Naive thymus-derived CD4-positive, alpha-beta T cell (primary cell): ENCODE measurements at places on chromosomes 1 and 21.

DNA sequence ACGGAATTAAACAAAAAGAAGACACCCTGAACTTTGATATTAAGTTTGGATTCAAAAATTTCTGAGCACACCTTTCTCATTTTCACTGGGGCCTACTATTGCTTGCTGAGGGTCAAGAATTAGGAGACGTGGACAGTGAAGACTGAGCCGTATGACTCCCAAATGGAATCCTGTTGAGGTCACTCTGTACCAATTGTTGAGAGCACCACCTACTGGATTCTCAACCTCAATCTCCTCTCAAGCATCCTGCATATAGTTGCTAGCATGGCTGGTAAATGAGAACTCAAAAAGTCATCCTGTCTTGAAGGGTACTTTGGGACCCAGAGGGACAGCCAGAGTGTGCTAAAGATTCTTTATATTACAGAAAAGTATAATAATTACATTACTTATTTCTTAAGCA, 20.2 kb upstream of the MTR start:
- no peak for DNase-seq

- DNase-seq, result no peak
Measured at GRCh38 chr21:37829447-37829846, 86.8 kb downstream of the KCNJ6 start.

GRCh38 chr1:65104854-65105534, 43.0 kb upstream of the AK4 start:
- DNase-seq, result no peak

- DNase-seq, result no peak
Measured at GRCh38 chr1:98559291-98559690, 102.2 kb upstream of the SNX7 start.

DNA sequence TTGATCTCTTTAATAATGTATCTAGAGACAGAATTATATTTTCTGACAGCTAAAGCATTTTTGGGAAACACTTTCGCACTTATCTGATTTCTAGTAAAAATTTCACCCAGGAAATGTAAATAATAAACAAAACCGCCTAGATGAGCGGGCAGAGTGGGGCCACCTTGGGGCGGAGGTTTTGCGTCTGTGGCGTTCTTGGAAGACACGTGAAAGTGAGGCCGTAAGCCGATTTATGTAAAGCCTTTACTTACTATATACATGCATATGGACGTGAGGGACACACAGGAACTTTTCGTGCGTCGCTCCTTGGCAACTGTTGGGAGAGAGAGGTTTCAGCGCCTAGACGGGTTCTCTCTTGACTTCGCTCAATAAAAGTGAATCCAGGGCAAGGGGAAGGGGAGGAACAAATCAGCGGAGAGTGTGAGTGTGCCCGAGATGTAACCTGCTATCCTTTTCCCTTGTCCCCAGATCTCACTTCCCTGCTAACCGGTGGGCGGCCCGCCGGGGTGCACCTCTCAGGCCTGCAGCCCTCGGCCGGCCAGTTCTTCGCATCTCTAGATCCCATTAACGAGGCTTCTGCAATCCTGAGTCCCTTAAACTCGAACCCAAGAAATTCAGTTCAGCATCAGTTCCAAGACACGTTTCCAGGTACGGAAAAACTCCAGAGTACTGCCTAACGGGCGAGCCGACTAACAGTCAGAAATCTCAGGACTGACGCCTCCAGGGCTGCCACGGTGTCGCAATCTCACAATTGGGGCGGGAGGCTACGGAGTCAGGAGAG, 1.7 kb downstream of the HLX start:
- no peak for DNase-seq
